NCI-H1105 treated with DMSO at 0.1 percent for 48 hours (cell line): ENCODE measurements at places on chromosomes 1 and 21.

GRCh38 chr1:214280386-214281020, 456 bp upstream of the SMYD2 start:
- peak; percentile 45 for DNase-seq

DNA sequence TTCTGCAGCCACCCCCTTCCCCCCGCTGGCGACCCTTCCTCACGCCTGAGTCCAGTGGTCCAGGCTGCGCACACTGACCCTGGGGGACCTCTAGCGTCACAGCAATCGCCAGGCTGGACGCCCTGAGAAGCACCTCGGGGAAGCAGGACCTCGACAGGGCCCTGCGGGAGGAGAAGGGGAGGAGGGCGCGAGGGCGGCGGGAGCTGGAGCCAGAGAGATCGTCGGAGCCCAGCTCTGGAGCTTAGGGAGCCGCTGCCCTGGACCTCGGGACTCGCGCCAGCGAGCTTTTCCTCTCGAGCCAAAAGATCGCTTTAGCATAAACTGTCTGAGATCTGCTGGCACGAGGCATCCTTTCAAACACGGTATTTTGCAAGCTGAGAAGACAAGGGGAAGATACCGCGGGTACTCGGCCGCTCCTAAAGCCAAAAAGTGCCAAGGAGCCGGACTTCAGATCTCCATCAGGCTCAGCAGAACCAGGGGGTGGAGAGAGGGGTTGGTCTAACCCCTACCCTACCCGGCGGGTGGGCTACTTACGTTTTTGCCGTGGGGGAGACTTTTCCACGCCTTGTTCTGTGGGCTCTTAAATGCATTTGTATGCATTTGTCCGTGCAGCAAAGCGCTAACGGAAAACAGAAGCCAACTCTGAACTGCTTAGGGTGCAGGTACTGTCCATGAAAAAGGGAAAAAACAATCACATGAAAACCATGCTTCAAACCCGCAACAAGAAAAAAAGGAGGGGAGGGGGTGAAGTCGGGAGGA, 586 bp downstream of the COL24A1 start:
- DNase-seq, result peak; percentile 53

DNA sequence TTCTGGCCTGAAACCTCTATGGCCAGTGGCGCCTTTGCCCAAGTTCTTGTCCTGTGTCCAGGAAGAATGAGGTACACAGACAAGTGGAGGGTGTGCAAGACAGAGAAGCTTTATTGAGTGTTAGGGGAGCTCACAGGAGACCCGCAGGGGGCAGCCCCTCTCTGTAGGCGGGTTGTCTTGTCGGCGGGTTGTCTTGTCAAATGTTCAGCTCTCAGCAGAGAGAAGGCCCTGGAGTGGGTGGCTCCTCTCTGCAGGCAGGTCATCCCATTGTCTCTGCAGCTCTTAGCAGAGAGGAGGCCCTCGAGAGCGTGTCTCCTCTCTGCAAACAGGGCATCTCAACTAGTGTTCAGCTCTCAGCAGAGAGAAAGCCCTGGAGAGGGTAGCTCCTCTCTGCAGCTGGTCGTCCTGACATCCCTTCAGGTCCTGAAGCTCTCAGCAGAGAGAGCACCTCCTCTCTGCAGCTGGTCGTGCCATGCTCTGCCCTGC, 11.0 kb downstream of the COL6A2 start:
- DNase-seq, result no peak

- no peak for DNase-seq
Observed at GRCh38 chr1:78178816-78179215, 133.1 kb downstream of the GIPC2 start.

DNA sequence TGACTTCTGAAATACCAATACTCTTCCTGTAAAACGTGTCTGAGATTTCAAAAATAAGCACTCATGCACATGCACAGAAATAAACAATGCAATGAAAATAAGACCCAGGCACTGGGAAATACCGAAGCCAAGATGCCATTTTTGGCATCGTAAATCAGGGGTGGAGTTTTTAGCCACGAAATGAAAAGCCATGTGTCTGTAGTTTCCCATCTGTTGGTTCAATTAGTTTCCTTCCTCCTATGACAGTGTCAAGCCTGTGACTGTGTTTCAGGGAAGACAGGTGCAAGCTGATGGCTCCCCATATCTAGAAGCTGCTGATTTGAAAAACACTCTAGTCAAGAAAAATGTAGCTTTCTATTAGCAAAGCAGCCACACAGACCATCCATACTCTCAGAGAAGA, 480.4 kb upstream of the CAMK1G start:
- peak; percentile 37 for DNase-seq

GRCh38 chr1:30919025-30919881, 10.7 kb upstream of the SDC3 start:
- no peak for DNase-seq

DNA sequence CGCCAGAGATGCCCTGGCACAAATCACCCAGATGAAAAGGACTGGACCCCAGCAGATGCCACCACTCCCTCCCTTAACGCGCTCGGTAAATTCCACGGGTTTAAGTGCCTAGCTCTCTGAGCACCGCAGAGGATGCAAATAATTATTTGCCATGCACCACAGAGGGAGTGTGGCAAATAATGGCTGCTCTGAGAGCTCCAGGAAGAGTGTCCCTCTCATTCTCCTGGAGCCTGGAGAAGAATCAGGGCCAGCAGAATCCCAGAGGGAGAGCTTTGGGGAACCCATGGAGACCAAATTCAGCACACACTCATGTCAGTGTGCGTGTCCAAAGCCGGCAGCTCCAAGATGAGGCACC, 667 bp downstream of the HHIPL2 start:
- no peak for DNase-seq

GRCh38 chr1:180221462-180221861, 8.6 kb upstream of the LHX4 start:
- no peak for DNase-seq

- no peak for DNase-seq
Observed at GRCh38 chr1:197933647-197934046, 16.5 kb downstream of the LHX9 start.

- DNase-seq, result no peak
Observed at GRCh38 chr1:171280599-171280998, 32.3 kb downstream of the FMO1 start.

DNA sequence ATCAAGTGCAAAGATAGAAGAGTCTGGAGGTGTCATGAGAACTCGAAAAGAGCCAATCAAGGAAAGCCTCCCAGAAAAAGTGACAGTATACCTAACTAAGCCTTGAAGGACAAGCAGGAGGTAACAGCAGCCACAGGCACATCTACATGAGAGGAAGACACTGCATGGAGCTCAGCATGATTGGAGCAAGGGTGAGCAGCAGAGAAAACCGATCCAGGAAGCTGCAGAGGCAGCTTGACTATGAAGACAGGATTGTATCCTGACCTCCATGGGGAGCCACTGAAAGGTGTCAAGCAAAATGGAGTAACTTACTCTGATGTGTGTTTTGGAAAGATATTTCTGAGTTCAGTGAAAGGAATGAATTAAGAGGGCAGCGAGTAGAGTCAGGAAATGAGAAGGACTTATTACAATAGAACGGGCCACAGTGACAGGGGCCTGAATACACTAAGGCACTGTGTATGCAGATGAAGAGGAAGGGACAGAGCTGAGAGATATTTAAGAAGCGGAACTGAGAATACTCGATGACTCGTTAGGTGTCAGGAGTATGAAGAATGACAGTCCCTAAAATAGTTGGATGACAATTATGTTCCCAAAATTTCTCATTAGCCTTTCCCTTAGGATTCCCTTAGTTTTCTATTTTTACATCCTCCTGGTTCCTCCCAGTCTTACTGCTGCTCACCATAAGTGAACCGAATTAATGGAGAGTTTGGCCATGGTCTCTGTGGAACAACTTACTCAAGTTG, 139.3 kb upstream of the NFIA start:
- no peak for DNase-seq
